ENCODE measurements at places on chromosomes 6 and 20. TPM values are rescaled to one million over a fixed set of nuclear protein-coding genes. Genes with fewer than 3 reads are reported as not detected.
A peak's percentile ranks its signal among the peaks of the same experiment; 100 is the strongest.

DNA sequence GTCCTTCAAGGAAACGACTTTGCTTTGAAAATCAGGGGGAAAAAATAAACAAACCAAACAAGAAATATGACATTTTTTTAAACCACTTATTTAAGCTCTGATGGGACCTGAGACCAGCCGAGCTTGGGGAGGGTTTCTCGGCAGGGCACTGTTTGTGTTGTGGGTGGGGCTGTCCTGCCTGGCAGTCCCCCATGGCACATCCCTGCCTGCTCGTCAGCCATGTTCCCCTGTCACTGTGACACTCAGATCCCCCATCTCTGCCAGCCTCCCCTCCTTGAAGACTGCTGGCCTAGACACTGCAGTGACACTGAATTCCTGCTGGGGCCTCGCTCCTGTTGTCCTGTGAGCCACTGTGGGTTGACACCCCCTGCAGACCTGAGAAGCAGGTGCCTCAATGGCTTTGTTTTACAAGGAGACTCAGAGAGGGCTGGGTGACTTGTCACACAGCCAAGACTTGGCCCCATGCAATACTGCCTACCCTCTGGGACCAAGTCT, 95.1 kb upstream of the PTPN1 start:
- no peak for DNase-seq

- no peak for DNase-seq
Measured at GRCh38 chr6:53309059-53309900, 39.5 kb downstream of the ELOVL5 start.

DNA sequence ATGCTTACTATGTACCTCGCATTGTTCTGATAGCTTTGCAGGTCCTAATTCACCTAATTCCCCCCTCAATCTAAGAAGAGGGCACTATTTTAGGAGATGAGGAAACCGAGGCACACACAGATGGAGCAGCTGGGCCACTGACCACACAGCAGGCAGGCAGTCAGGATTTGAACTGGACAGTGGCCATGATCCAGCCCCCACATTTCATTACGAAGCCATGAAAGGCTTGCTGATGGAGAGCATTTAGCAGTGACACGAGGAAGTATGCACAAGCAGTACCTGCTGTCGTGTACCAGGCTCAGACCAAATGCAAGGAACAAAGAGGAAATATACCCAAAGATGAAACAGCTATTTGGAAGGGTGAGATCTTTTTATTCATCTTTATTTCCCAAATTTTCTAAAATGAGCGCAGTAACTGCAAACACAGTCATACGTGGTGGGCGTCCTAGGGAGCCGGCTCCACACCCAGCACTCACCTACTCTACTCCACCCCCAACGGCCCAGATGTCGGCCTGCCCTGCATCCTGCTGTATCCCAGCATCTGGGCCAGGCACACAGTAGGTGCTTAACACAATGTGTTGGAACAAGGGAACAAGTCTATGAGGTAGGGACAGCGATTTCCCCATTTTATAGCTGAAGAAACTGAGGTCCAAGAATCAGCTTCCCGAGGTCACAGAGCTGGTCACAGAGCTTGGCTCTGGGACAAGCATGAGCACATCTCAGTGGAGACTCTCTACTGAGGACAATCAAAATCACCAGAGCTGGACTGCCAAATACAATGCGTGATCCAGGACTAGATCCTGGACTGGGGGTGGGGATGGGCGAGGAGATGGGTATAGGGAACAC, 15.0 kb downstream of the PREX1 start:
- DNase-seq: no peak

DNA sequence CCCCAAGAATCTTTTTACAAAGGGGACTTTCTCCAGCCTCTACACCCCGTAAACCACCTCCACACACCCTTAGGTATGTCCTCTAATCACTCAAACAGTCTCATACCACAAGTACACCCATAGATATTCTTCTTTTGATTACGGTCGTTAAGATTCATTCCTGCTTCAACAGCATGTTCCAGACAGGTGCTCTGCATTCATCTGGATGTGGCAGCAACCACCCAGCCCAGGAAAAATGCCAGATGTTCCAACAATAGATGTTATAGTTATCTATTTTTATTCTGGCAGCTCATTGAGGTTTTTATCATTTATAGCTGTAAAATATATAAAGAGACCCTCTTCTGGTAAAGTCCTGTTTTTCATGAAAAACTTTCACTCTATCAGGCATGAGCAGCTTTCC, 60.7 kb downstream of the SIM1 start:
- no peak for DNase-seq

GRCh38 chr6:136499370-136499769, 50.9 kb downstream of the MAP7 start:
- no peak for DNase-seq

DNA sequence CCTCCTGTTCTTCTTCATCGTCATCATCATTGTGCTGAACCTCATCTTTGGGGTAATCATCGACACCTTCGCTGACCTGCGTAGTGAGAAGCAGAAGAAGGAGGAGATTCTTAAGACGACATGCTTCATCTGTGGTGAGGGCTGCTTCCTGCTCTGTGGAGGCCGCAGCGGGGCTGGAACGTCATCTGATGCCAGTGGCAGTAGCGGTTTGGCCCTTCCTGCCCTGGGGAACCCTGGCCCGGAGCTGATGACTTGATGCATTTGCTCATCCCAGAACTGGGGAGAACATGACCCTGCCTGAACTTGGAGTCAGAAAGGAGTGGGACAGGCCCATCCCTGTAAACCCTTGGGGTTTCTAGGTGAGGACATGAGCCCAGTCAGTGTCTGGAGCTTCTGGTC, 18.7 kb downstream of the UQCC2 start:
- no peak for DNase-seq

- DNase-seq: no peak
Measured at GRCh38 chr20:20606050-20606449, 106.4 kb downstream of the RALGAPA2 start.

DNA sequence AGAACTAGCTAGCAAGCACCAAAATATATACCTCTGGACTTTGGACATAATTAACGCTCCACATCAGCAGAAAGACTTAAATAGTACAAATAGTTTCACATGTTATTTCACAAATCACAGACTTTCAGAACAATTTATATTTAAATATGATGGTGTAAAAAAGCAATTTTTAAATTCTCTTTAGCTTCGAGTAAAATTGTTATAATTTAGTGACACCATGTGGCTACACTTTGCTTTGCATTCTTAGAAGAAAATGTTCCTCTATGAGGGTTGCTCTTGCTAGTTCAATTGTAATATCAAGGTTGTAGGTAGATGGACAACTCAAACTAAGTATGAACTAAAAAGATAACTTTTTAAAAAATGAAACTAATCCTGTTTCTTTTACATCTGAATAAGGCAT, 69.0 kb downstream of the BTBD9 start:
- no peak for DNase-seq

DNA sequence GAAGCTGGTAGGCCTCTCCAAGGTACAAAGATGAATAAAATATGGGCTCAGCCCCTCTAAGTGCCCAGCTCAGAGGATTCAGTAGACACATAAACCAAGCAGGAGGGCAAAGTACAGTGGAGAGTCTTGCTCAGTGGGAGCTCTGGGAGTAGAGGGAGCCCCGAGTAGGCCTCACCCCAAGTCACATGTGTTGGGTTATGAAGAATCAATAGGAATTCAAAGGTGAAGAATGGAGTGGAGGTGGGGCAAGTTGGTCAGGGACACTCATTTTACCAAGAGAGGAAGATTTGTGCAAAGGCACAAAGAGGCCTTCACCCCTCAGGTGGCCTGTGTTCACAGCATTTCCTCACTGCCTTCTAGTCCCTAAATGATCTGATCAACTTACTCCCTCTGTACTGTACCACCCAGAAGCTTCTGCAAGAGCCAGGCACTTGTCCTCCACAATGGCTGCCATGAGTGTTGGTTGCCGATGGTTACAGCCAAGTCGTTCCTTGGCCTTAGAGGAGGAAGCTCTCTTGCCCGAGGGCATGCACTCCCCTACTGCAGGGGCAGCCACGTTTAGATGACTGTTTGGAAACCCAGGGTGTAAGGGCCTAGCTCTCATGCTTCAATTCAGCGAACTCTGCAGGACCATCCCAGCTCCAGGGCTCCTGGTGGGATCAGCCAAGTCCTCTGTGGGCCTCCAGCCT, 6.7 kb upstream of the CDKN1A start:
- no peak for DNase-seq

DNA sequence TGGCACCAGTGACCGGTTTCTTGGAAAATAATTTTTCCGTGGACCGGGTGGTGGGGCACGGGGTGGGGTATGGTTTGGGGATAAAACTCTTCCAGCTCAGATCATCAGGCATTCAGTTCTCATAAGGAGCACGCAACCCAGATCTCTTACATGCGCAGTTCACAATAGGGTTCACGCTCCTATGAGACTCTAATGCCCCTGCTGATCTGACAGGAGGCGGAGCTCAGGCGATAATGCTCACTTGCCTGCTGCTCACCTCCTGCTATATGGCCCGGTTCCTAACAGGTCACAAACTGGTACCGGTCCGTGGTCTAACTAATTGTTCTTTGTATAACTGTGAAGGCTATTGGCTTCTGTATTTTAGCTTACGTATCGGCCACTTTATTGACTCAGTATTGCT, 51.7 kb downstream of the VSTM2L start:
- DNase-seq: peak; percentile 43

DNA sequence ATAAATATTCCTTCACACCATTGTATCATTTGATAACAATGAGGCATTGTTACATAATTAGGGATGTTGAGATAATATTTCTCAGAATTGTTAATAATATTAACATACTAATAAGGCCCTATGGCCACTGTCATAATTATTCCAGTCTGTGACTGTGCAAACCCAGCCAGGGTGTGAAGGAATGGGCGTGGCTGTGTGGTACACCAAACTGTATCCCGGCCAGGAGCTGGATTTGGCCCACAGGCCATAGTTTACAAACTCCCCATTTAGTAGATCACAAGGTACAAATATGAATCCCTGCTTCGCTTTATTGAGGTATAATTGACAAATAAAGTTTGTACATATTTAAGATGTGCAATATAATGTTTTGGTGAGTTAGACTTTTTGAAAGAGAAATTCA, 894.7 kb downstream of the C6orf118 start:
- no peak for DNase-seq

DNA sequence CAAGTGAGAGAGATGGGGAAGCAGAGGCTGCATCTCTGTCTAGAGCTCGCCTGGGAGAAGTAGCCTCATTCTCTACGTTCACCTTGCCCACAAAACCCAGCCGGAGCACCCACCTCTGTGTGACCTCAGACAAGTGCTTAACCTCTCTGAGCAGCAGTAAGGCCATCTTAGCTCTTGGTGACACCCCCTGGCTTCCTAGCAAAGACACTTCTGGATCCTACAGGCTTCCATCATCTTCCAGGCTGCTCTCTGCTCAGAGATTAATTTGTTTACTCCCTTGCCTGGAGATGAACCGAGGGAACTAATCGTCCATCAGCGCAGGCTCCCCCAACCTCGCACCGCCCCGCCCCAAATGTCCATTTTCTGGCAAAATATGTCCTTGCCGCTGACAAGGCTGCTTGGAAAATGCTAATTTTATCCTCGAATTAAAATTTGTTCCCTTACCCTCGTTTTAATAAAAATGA, 24.0 kb upstream of the CTNNBL1 start:
- no peak for DNase-seq

DNA sequence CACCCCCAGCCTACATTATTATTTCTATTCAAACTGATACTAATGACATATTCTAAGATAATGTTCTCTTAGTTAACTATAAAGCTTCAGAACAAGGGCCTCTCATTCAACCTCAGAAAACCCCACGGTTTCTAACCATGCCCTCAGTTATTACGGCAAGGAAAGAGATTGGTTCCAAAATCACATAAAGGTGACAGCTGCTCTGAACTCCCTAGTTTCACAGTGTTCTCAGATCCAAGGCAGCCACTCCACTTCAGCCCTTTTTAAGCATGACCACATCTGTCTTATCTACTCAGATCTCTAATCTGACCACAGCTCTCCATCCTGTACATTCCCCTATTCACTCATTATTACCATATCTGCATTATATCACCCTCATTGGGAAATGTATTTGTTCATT, 98.8 kb upstream of the CEP85L start:
- no peak for DNase-seq

GRCh38 chr6:129022011-129022553, 139.1 kb downstream of the LAMA2 start:
- no peak for DNase-seq

DNA sequence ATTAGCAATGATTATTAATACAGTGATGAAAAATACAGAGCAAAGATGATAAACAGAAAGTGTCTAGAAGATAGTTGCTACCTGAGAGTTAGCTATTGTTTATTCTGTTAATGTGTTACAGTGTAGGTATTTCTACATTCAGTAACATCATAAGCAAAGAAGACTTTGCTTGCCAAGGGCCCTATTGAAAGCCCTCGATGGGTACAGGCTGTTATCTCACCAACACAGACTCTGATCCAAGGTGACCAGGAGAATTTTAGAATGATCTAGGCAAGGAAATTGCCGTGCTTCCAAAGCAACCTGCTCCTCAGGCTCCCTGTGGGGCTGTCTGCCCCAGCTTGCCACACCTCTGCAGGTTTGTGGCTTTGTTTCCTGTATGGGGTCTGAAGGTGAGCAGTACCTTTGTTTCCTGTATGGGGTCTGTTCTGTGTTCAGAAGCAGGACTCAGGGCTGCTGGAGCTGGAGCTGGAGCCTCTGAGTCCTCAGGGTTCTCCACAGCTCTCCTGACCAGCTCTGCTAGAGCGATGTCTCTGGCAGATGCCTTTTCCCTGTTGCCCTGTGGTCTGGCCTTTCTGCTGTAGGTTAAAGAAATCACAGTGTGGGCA, 32.5 kb downstream of the PHACTR3 start:
- DNase-seq: no peak

DNA sequence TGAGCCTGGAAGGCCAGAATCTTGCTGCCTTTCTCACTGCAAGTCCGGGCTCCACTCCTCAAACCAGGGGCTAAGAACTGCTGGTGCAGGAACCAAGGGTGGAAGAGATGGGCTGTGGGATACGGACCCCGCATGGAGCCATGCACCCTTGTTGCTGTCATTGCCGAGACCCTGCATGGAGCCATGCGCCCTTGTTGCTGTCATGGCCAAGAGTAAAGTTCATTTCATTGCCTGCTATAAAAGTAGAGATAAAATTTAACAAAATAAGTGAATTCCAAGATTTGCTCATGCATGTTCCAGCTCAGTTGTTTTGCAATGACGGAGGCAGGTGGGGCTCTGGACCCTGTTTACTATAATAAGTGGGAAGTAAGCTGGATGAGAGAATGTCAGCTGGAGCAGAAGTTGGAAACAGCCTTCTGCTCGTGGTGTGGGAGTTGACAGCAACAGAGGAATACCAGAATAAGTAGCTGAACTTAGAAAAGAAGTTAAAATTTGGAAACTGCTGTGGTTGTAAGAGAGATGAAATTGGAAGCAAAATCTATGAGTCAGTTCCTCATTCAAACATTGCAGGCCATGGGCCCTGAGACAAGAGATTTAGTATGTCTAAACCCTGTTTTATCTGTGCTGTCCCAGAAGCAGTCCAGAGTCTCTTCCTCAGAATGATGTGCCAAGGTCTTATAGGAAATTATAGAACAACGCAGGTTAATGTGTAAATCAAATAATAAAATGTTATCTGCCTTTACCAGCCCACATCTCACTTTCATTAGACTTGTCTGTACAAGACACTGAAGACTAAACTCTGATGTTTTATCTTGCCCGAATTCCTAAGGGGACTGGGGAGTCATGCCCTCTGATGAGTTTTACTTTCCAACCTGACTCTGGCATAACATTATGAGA, 15.8 kb upstream of the THBS2 start:
- no peak for DNase-seq

BPI gene
- not detected for total RNA-seq

TRMT6 gene
- total RNA-seq: 17.1 TPM

TP53TG5 gene
- total RNA-seq: 1.1 TPM

C6orf118 gene
- 1.1 TPM for total RNA-seq

PTCRA gene
- total RNA-seq: not detected

LY6G6F gene
- not detected for total RNA-seq

TINAG gene
- total RNA-seq: not detected

SYNE1 gene
- total RNA-seq: 8.8 TPM

NFATC2 gene
- total RNA-seq: 1.9 TPM

SLC17A3 gene
- not detected for total RNA-seq

RIPOR2 gene
- 10.3 TPM for total RNA-seq
